ENCODE measurements at places on chromosomes 2 and 18. TPM values are rescaled to one million over a fixed set of nuclear protein-coding genes. Genes with fewer than 3 reads are reported as not detected.
A peak's percentile ranks its signal among the peaks of the same experiment; 100 is the strongest.

VIL1 gene
- total RNA-seq, result under 0.01 TPM

MYO7B gene
- total RNA-seq, result under 0.01 TPM

DSC3 gene
- total RNA-seq, result under 0.01 TPM

CKAP2L gene
- total RNA-seq, result 1.5 TPM

- no peaks in the 10 kb centered on the region for H3K27me3 ChIP-seq
- no peak for DNase-seq
- peaks cover 11% of the 10 kb centered on the region for H3K36me3 ChIP-seq
- H3K4me1 ChIP-seq, result peaks cover 69% of the 10 kb centered on the region
- no peak overlapping the region for H3K4me3 ChIP-seq
- H3K27ac ChIP-seq, result peak overlapping the region; percentile 54
Observed at GRCh38 chr2:226760412-226761194, 39.0 kb downstream of the IRS1 start.

GRCh38 chr2:225416616-225417367 is 17.3 kb downstream of the NYAP2 start:
- H3K4me3 ChIP-seq, result no peak overlapping the region
- H3K27ac ChIP-seq, result no peak overlapping the region
- DNase-seq, result no peak
- no peaks in the 10 kb centered on the region for H3K4me1 ChIP-seq
- no peaks in the 10 kb centered on the region for H3K36me3 ChIP-seq

DNA sequence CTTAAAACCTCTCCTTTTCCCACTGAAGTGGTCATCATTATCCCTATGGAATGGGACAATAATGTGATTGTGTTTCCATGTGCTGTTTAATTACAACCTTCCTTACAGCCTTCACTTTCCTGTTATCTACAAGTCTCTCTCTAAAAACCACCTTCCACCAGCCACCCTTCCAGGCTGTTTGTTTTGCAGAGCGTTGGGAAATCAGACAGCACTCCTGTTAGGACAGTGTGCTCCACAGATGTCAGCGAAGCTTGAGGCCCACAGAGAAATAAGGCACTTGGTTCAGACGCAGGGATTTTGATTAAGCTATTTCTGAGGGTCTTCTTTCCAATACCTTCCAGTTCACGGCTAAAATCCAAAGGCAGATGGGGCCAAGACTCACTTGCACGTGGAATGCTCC is 32.3 kb upstream of the ASPRV1 start:
- peaks cover 5% of the 10 kb centered on the region for H3K4me1 ChIP-seq
- DNase-seq, result no peak
- H3K27ac ChIP-seq, result no peak overlapping the region
- no peaks in the 10 kb centered on the region for H3K36me3 ChIP-seq
